Fibroblast of skin of left biceps (primary cell): ENCODE measurements at places on chromosomes 11 and 22.
A peak's percentile ranks its signal among the peaks of the same experiment; 100 is the strongest.

DNA sequence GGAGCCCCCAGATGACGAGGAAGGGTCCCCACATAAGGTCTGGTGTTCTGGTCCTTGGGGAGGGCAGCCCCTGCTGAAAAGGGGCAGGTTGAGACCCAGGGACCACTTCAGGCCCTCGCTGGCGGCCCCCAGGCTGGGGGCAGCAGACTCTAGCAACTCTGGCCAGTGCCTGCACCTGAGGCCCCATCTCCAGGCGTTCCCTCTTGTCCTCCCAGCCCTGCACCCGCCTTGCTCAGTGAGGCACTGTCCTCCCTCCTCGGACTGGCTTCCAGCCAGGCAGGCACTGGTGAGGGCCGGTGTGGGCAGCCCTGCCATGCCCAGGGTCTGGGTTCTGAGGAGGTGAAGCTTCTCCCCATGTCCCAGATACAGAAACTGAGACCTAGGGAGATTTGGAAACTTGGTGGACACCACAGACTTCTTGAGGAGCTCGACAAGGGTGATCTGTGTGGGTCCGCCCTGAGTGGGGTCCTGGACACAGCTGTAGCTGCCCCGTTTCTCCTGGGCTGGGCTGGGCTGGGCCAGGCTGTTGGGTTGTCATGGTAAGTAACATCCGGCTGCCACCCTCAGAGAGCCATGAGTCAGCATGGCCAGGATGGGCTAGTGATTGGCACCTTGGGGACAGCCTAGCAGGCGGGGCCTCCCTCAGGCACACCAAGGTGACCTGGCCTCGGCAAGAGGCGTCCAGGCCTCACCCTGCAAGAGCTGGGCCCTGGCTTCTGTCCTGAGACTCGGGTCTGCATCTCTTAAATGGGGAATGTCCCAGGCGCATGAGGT is 11.1 kb upstream of the PHLDA2 start:
- no peak for DNase-seq

GRCh38 chr11:45182902-45183301 is 36.5 kb downstream of the PRDM11 start:
- no peak for DNase-seq

- DNase-seq = no peak
These were observed 716.6 kb downstream of the BRD1 start for GRCh38 chr22:49111085-49111484.

DNA sequence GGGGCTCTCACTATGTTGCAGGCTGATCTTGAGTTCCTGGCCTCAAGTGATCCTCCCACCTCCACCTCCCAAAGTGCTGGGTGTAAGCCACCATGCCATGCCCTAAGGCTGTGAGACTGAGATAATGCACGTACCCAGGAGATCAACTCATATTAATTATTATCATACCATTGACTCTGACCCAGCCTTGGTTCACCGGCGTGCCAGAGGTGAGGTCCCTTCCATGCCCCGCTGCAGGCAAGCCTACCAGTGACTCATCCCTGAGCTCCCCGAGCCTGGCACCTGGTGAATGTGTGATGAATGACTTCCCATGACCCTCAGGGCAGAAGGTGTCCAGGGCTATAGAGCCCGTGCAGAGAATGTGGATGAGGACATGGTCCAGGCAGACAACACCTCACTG is 12.1 kb downstream of the GAL3ST1 start:
- DNase-seq = no peak

DNA sequence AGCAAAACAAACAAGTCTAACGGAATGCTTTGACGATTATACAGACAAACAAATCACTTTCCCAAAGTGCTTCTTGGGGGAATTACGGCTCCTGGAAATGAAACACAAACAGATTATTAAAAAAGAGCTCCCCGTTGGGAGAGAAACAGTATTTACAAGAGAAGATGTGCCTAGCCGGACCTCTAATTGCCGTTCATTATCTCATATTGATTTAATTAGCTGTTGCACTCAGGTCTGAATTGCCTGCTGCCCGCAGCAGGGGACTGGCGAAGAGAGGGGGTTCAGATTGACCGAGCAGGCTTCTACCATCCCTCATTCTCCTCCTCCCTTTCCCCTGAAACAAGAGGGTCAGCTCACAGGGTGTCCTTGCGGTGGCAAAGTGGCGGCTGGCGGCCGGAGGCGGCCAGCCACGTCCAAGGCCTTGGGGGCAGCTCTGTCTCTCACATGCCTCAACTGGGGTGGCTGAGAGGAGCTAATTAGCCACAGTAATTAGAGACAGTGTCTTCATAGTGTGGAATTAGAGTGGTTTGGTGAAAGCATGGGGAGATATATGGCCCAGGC is 295.1 kb downstream of the MIAT start:
- DNase-seq = no peak

- no peak for DNase-seq
These were observed 31.3 kb downstream of the SHANK3 start for GRCh38 chr22:50703726-50704509.

- DNase-seq = peak; percentile 44
These were observed 80.8 kb downstream of the SGSM3 start for GRCh38 chr22:40451210-40451609.

- no peak for DNase-seq
These were observed 23.2 kb downstream of the ISX start for GRCh38 chr22:35089139-35089538.

DNA sequence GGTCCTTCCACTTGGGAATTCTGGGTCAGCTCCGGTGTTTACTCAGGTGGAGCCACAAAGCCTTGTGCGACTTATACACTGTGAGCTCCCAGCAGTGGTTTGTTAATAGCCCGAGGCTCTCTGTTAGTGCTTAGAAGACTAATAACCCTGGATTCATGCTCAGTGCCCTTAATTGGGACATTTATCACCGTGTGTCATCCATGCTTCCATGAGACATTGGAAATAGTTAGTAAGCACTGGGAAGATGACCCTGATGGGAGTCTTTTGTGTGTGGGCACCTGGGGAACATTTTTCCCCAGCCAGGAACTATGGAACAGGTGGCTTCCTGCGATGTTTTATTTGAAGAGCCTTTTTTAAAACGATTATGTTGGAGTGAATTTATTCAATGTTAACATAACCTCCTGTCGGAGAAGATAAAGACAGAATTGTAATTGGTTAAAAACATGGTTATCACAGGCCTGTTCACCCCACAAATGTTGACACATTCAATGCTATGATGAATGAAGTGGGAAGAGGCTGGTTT is 188.9 kb downstream of the MYO18B start:
- no peak for DNase-seq

- DNase-seq = no peak
These were observed 1165.9 kb upstream of the CNTN5 start for GRCh38 chr11:97854877-97855276.

DNA sequence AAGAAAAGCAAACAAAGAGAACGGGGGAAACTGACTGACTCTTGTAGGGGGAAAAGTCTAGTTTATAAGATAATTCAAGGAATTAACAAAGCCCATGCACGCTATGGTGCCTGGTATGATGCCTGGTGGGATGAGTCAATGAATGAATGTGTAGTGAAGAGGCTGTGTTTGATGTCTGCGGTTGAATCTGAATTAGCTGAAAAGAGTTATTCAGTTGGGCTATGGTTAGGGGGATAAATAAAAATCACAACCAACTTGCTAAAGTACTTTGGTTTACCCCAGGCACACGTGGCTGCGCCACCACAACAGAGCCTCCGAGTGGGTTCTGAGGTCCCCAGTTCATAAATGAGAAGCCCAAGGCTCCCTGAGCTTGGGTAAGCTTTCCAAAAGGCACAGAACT is 369.3 kb upstream of the SYN3 start:
- DNase-seq = no peak

DNA sequence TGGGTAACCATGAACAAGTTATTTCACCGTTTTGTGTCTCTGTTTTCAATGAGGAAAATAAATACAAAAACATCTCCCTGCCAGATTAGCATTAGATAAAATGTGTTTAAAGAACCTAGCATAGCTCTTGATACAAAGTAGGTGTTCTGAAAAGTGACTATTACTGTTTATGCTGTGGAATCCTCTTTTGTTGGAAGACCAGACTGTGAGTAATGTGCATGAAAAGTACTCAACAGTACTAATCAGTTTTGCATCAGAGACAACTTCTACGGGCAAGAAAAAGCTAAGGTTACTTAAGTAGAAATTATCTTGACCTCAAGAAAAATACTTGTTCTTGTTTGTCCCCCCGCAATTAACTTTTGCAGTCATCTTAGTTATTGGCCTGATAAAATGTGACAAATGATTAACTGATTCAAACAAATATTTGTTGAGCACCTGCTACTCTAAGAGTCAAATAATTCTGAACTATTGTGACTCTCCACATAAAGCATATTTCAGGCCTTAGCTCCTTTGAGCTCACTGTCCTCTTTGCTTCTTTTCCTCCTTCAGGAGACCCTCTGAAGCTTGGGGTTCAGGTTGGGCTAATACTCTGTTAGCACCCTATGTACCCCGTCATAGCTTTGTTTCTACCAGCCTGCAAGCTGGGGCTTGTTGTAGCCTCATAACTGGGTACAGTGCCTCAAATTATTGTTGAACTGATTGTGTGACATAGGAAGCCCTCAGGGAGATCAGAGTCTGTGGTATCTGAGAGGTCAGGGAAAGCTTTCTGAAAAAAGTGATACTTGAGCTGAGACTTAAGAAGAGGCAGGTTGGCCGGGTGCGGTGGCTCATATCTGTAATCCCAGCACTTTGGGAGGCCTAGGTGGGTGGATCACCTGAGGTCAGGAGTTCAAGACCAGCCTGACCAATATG is 24.5 kb downstream of the DIXDC1 start:
- no peak for DNase-seq

DNA sequence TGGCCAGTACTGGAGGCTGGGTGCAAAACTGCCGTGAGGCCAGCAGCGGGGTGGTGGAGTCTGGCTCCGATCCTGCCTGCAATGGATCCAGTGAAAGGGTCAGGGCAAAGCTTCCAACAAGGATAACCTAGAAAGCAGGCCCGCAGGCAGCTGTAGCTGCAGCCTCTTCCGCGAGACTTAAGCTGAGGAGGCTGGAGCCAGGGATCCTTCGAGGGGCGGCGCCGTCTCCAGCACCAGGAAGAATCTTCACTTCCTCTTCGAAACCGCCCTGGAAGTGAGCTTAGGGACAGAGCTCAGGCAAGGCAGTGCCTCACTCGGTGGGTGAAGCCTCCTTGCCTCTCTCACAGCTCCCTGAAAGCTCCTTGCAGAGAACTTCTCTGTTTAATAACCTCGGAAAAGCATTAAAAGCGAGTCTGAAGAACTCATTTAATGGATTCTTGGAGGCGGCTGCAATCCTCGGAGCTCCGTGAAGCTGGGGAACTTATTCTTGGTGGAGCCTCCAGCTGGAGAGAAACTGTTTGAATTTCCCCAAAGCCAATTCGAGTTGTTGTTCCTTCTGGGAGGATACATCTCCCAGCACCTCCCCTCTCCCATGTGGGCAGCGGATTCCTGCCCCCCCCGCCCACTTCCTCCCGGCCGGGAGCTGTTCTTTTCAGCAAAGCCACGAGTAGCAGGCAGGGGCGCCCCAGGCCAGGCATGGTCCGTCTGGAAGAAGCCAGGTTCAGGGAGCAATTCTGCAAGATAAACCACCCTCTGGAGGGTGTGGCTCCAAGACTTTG is 169.9 kb downstream of the CTTN start:
- DNase-seq = no peak

DNA sequence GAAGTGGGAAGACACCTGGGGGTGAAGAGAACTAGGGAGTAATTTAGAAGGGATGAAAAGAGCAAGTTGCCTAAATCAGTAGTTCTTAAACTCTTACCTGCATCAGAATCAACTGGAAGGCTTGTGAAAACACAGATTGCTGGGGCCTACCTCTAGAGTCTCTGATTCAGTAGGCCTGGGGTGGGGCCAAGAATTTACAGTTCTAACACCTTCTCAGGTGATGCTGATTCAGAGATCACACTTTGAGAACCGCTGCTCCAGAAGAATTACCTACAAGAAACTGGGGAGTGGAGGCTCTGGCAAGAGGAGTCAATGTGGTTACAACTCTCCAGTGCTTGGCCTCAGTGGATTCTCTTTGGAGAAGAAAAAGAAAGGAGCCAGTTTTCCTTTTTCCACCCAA is 128.7 kb downstream of the C11orf58 start:
- no peak for DNase-seq

- DNase-seq = no peak
These were observed 28.8 kb upstream of the CCDC188 start for GRCh38 chr22:20179455-20180244.

- peak; percentile 68 for DNase-seq
These were observed 389.1 kb downstream of the AASDHPPT start for GRCh38 chr11:106466521-106467080.

DNA sequence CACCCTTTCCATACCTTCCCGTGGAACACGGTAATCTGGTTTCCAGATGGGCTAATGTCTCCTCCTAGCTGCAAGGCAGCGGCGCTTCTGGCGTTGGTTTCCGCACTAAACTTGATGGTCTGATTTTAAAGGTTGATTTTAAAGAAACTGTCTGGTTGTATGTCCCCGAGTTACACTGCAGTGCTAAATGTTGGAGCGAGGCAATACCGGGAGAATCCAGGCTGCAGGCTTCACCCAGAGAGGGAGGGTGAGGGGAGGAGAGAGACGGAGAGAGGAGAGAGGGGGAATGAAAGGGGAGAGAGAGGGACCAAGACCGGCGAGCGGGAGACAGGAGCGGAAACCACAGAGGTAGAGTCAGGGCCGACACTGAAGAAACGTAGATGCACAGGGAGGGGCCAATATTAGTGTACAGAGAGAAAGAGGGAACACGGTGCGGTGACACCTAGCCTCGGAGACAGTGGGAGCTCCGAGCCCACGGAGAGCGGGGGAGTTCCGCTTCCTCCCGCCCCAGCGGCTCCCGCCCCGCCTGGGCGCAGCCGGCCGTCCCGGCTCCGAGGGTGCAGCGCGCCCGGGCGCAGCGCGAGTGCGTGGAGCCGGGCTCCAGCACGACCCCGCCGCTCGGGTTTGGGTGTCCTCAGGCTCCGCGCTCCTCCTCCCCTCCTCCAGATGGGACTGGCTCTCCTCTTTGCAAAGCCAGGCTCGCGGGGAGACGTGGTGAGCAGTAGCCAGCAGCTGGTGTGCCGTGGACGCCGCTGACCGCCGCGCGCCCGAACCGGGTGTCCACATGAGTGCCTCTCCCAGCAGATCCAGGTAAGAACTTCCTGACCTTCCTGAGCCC is 71.9 kb upstream of the GRAMD1B start:
- peak; percentile 8 for DNase-seq

- DNase-seq = no peak
These were observed 577.9 kb upstream of the ANO5 start for GRCh38 chr11:21614961-21615360.

DNA sequence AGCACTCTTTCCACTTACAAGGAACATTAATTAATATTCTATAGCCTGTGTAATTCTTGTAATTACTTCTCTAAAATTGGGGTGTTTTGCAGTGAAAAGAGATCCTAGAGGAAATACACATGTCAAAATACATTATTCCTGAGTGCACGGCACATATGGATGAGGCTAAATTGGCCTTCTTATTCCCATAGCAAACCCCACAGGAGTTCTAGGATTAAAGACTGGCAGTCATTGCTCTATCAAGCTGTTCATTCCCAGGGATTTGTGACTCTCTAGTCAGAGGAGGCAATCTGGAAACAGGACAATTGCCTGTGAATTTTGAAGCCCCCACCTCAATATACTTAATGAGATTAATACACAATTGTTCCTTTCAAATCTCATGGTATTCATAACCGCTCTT is 145.9 kb upstream of the OPCML start:
- no peak for DNase-seq
